ENCODE measurements at places on chromosomes 2 and 18. TPM values are rescaled to one million over a fixed set of nuclear protein-coding genes. Genes with fewer than 3 reads are reported as not detected.
A peak's percentile ranks its signal among the peaks of the same experiment; 100 is the strongest.

DNA sequence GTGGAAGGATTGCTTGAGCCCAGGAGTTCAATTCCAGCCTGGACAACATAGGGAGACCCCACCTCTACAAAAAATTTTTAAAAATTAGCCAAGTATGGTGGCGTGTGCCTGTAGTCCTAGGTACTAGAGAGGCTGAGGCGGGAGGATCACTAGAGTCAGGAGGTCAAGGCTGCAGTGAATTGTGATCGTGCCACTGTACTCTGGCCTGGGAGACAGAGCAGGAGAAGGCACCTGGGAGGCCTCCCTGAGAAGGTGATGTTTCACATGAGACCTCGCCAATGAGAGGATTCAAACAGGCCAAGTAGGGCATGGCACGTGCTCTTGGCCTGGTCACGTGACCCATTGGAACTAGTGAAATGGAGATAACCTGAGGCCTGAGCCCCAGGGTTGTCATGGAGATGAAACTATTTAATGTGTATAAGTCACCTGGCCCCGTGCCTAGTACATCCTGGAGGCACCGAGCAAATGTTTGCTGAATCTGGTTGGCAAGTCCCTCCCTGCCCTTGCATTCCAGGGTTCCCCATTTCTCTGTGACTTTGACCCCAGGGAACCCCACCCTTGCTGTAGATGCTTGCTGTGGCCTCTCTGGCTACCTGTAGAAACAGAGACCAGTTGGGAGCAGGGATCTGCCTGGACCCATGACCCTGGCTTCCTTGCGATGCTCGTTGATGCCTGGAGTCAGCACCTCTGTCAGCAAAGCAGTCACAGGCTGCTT, 26.1 kb upstream of the ROCK2 start:
- DNase-seq, result no peak

- DNase-seq, result no peak
These were observed 36.7 kb downstream of the DNMT3A start for GRCh38 chr2:25304826-25305596.

DNA sequence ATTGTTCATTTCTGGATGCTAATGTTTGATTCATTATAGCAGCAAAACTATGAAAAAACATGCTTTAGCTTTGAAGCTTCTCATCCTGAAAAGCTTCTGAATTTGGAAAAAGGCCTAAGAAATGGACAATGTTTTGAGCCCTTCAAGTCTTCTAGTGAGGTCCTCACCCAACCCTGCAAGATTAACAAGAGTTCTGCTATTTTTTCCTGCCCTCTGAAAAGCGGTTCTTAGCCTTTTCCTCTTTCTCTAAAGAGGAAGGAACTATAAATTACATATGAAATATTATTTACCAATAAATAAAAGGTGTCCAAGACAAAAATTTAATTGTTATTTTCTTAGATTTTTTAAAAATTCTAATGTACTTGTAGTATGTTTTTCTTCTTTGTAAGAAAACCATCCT, 19.9 kb upstream of the CDH19 start:
- DNase-seq, result no peak

DNA sequence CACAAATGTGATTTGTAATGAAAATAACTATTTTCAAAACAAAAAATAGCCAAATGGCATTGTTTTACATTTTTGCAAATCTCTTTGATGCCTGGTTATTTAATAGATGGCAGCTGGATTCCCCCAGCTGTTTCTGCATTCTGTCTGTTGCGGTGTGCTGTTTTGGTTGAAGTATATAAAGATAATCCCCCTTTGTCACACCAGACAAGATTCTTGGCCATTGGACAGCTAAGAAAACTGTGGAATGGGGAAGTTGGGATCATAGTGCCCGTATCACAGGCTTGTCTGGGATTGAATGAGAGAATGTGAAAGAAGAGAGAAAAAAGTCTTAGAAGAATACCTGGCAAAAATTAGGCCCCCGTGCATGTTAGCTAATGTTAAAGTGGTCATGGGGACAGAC, 19.5 kb upstream of the LYPD6B start:
- no peak for DNase-seq

DNA sequence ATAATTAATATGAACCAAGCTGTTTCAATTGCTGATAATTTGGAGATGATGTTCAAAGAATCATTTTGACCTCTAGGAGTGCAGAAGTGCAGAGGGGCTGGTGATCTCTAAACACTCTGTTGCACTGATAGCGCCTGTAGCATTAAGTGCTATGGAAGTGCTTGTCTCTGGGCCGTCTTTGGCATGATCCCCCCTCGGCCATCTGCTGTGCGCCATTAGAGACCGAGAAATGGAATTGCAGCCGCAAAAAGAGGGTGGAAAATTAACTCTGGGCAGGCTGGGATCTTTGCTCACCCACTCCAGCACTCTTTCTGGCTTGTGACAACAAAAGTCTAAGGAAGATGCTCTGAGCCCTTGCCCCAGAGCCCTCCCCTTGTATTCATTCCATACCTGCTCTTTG, 23.4 kb downstream of the AKAIN1 start:
- DNase-seq, result no peak

DNA sequence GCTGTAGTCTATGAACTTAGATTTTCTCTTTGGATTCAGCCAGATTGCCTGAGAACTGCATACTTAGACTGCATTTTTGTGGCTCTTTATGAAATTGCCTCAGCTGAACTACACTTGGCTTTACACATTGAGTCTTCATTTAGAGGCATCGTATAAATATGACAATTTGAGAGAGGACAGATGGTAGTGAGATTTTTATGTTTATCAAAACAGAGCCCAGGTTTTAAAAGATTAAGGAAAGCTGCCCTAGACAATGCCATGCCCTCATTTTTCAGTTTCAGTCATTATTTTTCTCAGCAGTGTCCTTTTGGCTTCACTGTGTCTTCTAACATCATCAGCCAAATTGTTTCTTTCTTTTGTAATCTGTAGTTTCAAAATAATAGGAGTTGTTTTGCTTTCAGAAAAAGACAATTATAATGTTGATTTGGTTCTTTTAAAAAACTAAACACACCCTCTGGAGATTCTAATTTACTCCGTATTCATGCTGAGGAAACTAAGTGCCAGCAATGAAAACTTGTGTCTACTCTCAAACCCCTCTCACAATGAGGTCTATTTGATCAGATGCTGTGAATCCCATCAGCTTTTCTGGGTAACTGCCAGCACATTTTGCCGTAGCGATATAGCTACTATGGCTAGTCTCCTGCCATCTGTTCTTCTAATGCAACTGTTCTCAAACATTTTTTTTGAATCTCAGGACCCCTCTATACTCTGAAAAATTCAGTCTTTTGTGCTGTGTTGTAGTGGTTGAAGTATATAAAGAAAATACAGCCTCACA, 46.2 kb downstream of the TWSG1 start:
- no peak for DNase-seq

- DNase-seq, result peak; percentile 49
These were observed 244.2 kb upstream of the RGPD4 start for GRCh38 chr2:107582487-107582886.

DNA sequence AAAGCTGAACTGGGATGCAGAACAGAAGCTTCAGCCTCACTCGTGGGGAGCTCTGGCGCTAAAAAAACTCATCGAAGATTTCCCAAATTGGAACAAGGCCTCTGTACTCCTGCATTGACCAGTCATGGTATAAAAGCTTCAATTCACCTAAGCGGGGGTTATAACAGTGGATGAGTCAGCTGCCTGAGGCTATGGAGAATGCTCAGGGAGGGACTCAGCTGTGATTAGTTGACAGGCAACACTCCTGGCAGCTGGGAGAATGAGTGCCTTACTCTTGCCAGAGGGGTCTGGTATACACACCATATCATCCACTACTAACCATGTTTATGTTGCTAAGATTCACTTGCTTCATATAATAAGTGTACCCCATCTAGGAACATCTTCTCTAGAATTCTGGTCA, 350.6 kb upstream of the VRK2 start:
- DNase-seq, result peak; percentile 59

GRCh38 chr18:49795612-49796552, 17.5 kb downstream of the ACAA2 start:
- DNase-seq, result no peak

DNA sequence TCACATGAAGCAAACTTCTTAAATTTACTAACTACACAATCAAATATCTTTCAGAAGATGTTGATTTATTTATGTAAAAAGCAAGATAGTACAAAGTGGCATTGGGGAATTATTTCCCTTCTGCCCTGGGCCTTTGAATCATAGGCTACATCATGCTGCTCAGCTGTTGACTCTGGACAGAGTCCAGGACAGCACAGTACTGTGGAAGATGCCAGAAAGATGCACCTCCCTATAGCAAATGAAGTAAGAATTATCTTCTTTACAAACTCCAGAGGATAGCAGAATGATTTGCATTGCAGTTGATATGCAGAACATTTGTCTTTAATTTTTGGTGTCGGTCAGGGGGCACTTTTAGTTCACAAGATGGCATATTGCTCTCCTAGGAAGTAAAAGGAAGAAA, 1354.5 kb upstream of the ZEB2 start:
- DNase-seq, result no peak

DNA sequence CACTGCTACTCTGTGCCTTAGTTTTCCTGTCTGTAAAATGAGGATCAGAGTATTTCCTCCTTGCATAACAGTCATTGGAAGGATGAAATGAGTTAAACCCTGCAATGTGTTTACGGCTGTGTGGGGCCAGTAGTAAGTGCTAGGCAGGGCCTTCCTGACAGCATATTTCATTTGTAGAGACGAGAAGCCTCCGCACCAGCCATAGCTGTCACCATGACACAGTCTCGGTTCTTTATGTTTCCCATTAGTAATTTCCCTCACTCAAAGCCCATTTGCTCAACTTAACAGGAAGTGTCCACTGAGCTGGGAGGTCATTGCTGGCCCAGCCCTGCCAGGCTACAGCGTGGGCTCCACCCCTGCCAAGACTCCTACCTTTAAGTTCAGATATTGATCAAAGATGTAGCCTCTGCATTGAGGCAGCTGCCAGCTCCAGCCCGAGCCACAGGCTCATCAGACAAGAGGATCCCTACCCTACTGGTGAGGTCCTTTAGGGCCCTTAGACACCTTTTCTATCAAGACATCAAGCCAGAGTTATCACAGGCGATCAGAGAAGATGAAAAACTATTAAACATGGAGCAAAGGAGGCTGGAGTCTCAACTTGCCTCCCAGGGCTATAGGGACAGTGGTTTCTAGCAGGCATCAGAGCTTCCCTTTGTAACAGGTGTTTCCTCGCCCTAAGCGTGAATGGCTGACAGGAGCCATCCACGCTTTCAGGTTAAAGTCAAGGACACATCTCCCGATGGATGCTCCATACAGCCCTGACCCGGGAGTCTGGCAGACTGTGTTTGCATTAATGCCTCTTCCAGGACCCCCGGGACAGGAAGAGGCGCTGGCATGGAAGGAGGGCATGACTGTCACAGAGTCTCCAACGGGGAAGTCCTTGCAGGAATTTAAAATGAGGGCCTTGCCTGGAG, 251.7 kb downstream of the NDUFA10 start:
- DNase-seq, result no peak

DNA sequence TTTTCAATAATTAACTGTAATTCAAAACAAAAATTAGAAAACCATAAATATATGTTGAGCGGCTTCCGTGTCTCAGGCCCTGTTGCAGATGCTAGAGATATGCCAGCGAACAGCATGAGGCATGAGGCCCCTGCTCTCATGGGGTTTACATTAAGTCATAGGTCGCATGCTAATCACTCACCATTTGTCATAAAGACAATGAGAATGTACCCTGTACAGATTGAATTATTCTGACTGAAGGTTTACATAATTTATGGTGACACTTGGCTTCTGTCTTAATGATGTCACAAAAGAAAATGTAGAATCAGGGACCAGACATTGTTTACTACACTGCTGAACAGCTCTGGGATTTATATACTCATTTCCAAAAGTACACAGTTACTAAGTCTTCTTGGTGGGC, 5.9 kb upstream of the VAPA start:
- no peak for DNase-seq

- no peak for DNase-seq
These were observed 18.0 kb downstream of the MAL start for GRCh38 chr2:95043300-95044093.

DNA sequence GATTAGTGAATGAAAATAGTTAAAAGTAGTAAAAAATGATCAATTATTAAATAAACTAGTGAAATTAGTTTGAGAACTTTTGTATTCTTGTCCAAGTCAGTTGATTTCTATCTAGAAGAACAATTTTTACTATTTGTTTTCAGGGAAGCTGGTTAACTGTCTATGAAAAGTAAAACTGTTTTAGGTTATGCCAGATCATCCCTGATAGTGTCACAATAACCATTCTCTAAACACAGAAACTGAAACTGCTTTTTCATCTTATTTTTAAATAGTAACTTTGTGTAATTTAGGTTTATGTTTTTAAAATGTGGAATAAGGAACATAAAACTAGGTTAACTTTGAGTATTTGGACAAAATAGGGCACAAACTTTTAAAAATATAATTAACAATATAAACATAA, 1087.2 kb downstream of the DPP10 start:
- DNase-seq, result no peak

GRCh38 chr18:29841631-29842030, 1200.9 kb downstream of the DSC3 start:
- no peak for DNase-seq

- no peak for DNase-seq
These were observed 82.6 kb upstream of the TANK start for GRCh38 chr2:161077367-161078210.

DNA sequence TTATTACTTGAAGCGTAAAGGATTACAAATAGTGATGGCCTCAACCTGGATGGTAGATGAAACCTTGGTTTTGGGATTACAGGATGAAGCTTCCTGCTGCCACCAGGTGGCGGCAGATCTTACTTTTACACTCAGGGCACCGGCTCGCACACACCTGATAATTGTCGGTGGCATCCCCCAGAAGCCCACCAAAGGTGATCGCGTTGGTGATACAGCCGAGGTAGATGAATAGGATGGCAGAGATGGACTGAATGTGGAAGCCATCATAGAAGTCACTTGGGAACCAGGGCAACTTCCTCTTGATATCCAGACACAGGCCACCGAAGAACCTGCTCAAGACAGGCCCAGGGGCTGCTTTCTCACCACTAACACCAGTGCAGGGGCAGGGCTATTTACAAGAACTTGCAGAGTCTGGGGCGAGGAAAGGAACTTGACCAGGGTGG, 51.8 kb downstream of the MTHFD2 start:
- DNase-seq, result peak; percentile 61

GRCh38 chr2:126877041-126877440, 21.6 kb upstream of the TEX51 start:
- no peak for DNase-seq

GRCh38 chr2:158546412-158547144, 89.8 kb downstream of the PKP4 start:
- peak; percentile 25 for DNase-seq

- peak; percentile 88 for DNase-seq
These were observed 28.5 kb upstream of the DOCK10 start for GRCh38 chr2:225070811-225071210.

- DNase-seq, result no peak
These were observed 2.1 kb downstream of the ANKMY1 start for GRCh38 chr2:240555541-240556250.

Gene TEX44
- not detected for total RNA-seq

Gene MEP1B
- not detected for total RNA-seq

Gene ARHGAP25
- total RNA-seq, result 0.26 TPM

Gene OTOS
- total RNA-seq, result not detected

Gene FSHR
- total RNA-seq, result not detected

Gene DNAJC10
- 108 TPM for total RNA-seq

Gene CD207
- 0.08 TPM for total RNA-seq

Gene KANSL1L
- 27.1 TPM for total RNA-seq

Gene TXNDC9
- total RNA-seq, result 63.1 TPM

Gene ANKRD62
- 0.29 TPM for total RNA-seq

Gene AFG3L2
- 132 TPM for total RNA-seq

Gene PIK3C3
- 68.1 TPM for total RNA-seq

Gene RIT2
- not detected for total RNA-seq

Gene SLC30A3
- 0.24 TPM for total RNA-seq

Gene SOCS6
- 33.3 TPM for total RNA-seq

Gene CXCR4
- total RNA-seq, result 4.5 TPM

Gene LGALSL
- 12.2 TPM for total RNA-seq

Gene FMNL2
- total RNA-seq, result 50.8 TPM

Measured in SK-MEL-5 (cell line).